ENCODE measurements at places on chromosomes 2 and 18.

DNA sequence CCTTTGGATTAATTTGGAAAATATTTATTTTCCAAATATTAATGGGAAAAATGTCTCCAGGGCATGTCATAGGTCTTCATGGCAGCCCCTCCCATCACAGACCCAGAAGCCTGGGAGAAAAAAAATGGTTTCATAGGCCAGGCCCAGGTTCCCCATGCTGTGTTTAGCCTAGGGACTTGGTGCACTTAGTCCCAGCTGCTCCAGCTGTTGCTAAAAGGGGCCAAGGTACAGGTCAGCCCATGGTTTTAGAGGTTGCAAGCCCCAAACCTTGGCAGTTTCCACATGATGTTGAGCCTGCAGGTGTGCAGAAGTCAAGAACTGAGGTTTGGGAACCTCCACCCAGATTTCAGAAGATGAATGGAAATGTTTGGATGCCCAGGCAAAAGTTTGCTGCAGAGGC is 309.6 kb downstream of the SOCS6 start:
- DNase-seq: no peak

DNA sequence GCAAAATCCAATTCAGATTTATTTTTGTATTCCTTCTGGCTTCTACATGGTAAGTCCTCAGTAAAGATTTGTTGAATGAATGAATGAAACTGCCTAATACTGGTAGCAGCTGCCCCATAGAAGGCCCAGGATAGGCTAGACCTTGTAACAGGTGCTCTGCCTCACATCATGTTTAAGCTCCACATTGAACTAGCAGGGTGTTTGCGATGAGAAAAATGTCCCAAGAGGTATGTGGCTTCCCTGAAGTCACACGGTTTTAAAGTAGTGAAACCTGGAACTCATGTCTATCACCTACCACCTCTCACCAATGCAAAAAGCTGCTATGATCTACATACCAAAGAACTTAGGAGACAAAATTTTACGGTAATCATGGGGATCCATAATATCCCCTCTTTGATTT is 765 bp upstream of the LHCGR start:
- DNase-seq: no peak

DNA sequence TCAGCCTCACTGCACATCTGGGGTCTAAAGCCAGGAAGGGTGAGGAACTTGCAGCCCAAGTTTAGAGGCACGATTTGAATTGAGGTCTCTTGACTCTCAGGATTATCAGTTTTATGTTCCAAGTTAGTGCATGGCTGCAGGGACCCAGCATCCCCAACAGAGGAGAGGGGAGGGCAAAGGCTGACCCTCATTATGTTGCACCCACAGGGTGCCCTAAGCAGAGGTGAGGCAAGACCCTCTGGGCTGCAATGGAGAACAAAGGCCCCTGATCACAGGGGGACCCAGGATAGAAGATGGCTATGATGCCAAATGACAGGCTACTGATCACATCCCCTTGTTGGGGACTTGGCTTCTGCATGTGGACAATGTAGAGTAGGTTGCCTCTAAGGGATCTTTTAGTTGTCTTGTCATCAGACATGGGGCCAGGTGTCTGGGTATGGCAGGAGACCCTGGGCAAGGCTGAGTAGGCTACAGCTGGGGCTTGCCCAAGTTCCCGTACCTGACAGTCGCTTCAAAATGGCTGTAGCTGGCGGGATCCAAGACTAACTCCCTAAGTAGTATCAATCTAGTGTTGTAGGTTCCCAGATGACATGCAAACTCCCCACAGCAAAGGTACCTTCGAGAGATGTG is 4.5 kb upstream of the GDF7 start:
- no peak for DNase-seq

DNA sequence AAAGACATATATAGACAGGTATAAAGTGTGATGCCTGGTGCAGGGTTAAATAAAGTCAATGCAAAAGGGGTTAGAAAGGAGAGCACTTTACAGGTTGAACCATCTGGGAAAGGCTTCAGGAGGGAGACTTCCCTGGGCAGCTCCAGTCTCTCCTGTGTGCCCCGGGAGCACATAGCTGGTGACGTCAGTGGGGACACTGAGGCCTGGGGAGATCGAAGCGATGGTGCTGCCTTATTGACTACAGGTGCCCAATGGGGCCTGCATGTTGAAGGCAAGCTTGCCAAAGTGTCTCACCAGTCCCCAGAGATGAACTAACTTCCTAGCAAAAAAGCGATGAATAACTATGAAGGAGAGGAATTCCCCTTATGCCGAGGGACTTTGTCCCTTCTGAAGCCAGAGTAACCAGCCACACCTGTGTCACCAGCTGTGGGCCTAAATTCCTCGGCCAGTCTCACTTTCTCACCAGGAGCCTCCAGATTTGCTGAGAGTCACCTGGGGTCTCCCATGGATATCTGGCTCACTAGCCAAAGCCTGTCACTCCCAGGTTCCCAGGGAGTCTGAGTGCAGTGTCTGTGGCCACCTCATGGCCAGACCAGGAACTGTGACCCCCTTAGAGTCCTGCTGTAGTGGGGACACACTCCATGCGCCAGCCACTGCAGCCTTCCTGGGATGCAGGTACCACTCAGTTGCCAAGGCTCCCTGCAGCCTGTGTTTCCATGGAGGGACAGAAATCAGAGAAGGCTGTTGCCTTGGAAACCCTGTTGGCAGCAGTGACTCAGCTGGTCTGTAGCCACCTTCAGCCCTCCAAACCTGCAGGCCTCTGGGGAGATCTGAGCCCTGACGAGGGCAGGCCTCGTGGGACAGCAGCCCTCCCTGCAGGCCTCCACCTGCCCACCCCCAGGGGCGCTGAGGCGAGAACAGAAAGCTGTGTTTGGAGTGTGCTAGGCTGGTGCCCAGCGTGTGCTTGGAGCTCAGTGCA is 128.7 kb downstream of the CTIF start:
- DNase-seq: peak; percentile 25

- DNase-seq: no peak
Measured at GRCh38 chr2:176101216-176101830, 1.7 kb downstream of the HOXD12 start.

- no peak for DNase-seq
Measured at GRCh38 chr2:216653093-216653799, 20.0 kb downstream of the IGFBP2 start.

GRCh38 chr18:3451183-3451988 is 1.4 kb downstream of the TGIF1 start:
- DNase-seq: peak; percentile 87

GRCh38 chr2:232795920-232796319 is 19.6 kb upstream of the KCNJ13 start:
- DNase-seq: no peak

DNA sequence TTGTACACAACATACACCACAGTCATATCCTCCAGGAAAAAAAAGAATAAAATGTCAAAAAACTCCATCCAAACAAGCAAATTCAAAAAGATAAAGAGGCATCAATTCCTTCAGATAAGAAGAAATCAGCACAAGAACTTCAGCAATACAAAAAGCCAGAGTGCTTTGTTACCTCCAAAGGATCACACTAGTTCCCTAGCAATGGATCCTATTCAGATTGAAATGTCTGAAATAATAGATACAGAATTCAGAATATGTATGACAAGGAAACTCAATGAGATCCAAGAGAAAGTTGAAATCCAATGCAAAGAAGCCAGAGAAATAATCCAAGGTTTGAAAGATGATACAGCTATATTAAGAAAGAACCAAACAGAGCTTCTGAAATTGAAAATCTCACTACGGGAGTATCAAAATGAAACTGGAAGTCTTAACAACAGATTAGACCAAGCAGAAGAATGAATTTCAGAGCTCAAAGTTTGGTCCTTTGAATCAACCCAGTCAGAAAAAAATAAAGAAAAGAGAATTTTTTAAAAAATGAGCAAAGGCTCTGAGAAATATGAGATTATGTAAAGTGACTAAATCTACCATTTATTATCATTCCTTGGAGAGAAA is 80.6 kb downstream of the TRABD2A start:
- no peak for DNase-seq

DNA sequence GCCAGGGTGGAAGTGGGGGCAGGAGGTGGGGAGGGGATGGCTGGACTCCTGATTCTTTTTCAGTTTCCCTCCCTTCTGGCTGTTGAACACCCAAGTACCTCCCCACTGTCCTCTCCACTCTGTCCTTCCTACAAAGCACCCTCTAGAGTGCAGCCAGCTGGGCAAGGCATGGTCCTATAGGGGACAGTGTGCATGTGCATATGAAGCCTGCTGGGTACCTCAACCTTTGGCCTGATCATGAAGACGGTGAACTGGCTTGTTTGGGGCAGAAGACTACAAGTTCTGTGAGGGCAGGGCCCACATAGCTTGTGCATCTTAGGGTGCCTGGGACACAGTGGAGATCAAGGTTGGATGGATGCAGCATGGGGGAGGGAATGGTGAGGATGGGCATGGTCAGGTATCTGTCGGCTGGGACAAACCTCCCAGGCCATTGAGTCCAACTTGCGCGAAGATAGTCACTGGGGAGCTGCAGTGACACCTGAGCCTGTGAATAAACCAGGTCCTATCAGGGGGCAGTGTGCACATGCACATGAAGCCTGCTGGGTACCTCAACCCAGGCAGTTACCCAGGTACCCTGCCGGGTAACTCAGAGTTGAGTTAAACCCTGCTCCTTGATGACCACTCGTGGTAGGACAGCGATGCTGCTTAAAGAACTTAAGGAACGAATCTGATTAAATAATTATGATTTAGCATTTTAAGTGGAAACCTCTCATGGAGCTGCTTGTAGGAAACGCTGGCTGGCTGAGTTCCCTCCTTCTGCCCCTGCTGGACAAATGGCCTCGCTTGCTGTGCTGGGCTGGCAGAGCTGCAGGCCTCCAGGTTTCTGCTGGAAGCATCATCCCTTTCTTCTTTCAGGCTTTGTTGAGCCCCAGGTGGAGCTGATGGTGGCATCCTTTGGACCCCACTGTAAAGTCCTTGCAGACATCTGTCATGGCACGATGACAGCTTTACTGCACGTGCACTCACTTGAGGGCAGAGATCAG is 84.0 kb downstream of the POLR1A start:
- no peak for DNase-seq

DNA sequence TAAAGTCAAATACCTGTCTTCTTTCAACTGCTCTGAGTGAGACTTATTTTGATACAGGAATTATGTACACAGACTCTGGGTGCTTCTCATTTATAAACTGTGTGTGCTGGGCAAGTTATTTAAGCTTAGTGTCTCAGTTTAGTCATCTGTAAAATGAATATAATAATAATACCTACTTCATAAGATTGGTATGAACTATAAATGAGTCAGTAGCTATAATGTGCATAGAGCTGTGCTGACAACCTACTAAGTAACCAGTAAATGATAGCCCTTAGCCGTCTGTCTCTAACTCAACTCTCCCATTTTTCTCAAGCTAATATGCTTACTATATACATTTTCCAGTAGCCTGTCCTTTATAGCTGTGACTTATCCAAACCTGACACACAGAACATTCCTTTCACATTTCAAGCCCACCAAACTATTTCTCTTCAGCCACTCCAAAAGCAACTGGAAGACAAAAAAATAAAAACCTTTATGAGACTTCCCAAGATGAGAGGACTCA is 319.8 kb downstream of the ETAA1 start:
- DNase-seq: no peak

DNA sequence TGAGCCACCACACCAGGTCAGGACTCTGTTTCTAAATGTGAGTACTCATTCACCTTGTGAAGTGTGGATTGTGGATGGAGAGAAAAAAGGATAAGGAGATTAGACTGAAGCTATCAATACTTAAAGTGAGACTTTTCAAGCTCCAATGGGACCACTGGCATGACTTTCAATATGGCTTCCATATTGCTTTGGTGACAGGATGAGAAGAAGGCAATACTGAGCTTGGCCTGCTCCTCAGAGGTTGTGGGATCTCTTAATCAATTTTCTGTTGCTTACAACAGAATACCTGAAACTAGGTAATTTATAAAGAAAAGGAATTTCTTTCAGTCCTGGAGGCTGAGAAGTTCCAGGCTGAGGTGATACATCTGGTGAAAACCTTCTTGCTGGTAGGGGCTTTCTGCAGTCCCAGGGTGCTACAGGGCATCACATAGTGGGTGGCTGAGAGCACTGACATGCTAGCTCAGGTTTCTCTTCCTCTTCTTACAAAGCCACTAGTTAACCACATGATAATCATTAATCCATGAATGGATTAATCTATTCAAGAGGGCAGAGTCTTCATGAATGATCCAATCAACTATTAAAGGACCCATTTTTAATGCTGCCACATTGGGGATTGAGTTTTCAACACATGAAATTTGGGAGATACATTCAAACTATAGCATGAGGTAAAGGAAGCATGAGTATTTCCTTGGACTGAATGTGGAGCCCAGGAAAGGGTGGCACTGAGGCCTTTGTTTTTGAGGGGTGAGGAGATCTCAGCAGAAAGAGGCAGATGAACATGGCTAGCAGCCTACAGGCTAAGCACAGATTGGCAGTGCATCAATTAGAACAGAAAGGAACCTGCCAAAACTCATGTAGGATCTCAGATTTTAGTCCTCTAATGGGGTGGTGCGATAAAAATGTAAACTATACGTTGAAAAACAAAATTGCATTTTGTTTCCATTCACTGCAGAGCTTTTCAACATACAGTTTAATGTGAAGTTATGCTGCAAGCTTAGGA is 274.5 kb downstream of the PIK3C3 start:
- no peak for DNase-seq

- DNase-seq: no peak
Measured at GRCh38 chr2:118903029-118903351, 39.0 kb upstream of the MARCO start.

DNA sequence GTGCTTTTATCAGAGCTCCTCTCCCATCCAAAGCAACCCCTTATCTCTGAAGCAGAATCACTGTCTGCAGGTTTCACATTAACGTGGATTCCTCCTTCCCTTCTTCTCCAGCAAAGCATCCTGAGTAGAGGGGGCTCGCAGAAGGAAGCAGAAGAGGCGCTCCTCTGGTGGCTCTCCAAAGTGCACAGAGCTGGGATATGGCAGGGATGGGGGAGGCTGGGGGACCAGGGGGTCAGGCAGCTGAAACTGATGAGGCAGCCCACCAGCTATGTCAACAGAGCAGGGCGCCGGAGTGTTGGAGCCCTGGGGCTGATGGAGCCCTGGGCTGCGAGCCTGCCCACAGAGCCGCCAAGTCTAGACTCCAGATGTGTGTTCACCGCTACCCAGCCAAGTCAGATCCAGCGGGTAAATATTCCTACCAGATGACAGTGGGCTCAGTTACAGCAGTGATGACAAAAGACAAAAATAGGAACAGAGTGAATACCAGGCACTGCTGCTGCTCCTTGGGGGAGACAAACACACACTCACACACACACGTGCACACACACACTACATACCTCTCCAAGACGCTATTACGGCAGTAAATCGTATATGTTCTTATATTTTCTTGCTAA is 678.3 kb upstream of the ID2 start:
- peak; percentile 68 for DNase-seq

DNA sequence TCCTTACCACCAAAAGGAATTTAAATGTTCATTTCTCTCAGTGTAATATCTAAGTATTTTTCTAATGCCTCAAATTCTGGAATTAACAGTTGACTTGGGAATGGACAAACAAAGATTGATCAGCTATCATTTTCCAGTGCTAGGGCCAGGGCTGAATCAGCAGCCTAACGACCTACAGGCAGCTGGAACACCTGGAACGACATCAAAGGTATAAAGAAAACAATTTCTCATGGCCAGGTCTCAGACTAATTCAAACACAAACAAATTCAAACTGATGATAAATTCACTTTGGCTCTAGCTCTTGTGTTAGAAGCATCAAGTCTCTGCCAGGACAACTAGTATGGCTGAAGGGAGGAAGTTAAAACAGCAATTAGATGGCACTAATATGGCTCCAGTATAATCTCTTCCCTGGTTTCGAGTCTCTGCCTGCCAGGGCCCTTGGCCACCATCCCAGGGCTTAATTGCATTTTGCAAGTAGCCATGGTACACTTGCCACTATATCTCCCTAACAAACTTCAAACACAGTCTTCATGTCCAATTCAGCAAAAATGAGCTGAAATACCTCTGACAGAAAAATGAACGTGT is 70.2 kb upstream of the FSHR start:
- no peak for DNase-seq
